ENCODE measurements at places on chromosomes 5 and 9.
A peak's percentile ranks its signal among the peaks of the same experiment; 100 is the strongest.

GRCh38 chr9:102482776-102483175 lies 512.4 kb upstream of the CYLC2 start:
- H3K4me3 ChIP-seq, result no peak overlapping the region
- H3K27me3 ChIP-seq, result no peaks in the 10 kb centered on the region
- no peaks in the 10 kb centered on the region for H3K36me3 ChIP-seq
- H3K27ac ChIP-seq, result no peak overlapping the region

GRCh38 chr9:7246917-7247522 lies 489.2 kb downstream of the KDM4C start:
- no peak for DNase-seq
- H3K4me1 ChIP-seq, result no peaks in the 10 kb centered on the region
- no peak overlapping the region for H3K4me3 ChIP-seq
- H3K27me3 ChIP-seq, result no peaks in the 10 kb centered on the region
- no peak overlapping the region for H3K27ac ChIP-seq
- H3K36me3 ChIP-seq, result no peaks in the 10 kb centered on the region

DNA sequence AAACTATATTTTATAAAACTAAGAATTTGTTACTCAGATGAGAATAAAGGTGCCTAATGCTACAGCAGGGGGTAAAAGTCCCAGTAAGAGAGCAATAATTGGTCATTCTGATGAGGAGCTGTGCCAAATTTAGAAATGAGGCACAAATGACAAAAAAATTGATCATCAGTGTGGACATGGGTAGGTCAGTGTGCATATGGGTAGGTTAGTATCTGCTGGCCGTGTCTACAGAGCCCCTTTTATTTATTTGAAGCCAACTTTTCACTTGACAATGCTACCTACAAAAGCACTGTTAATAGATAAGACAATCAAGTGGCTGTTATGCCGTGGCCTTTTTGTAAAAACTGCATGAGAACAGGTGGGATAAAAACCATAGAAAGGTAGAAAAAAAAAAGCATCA lies 454.6 kb downstream of the RAB3C start:
- peaks cover 75% of the 10 kb centered on the region for H3K4me1 ChIP-seq
- no peak for DNase-seq
- H3K27me3 ChIP-seq, result no peaks in the 10 kb centered on the region
- peak overlapping the region; percentile 95 for H3K27ac ChIP-seq

GRCh38 chr9:124012368-124013301 lies 1.1 kb downstream of the LHX2 start:
- no peak overlapping the region for H3K27ac ChIP-seq
- no peaks in the 10 kb centered on the region for H3K36me3 ChIP-seq
- H3K4me3 ChIP-seq, result peak overlapping the region; percentile 41
- no peak for DNase-seq
- H3K27me3 ChIP-seq, result peaks cover 90% of the 10 kb centered on the region

- H3K27me3 ChIP-seq, result no peaks in the 10 kb centered on the region
- H3K4me1 ChIP-seq, result no peaks in the 10 kb centered on the region
- no peak overlapping the region for H3K27ac ChIP-seq
- DNase-seq, result no peak
Measured at GRCh38 chr5:87705876-87706275, 293.1 kb upstream of the CCNH start.

DNA sequence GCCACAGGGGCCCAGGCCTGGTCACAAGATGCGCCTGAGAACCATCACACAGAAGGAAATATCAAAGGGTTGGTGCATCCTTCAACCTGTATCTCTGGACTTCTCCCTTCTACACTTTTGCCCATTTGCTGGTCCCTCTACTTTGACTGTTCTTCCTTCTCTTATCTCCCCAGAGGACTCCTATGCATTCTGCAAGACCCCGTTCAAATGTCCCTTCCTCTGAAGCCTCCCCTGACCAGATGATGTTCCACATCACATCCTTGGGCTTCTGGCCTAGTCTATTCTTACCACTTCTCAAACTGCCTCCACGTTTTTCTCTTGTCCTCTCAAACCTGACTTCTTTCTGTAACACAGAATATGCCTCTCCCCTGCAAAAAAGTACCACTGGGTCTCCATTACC lies 34.3 kb downstream of the STK10 start:
- H3K27me3 ChIP-seq, result no peaks in the 10 kb centered on the region
- H3K36me3 ChIP-seq, result peaks cover 31% of the 10 kb centered on the region
- no peak for DNase-seq
- peaks cover 52% of the 10 kb centered on the region for H3K4me1 ChIP-seq
- H3K4me3 ChIP-seq, result no peak overlapping the region

DNA sequence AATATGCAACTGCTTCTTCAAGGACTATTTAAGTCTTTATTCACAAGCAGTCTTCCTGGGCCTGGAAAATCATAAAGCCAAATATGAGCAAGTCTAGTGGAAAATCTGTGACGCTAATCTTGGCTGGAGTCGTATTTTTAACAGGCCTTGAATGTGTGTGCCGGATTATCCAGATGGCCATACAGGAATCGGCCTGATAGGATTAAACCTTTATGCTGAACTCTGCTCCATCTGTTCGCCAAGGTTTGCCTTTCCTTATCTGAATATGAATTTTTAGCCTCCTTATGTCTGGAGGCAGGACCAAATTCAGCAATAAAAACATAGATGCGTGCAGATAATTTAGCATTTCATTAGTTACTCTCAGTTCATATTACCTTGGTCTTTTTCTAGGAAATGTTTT lies 294.5 kb downstream of the EBF1 start:
- DNase-seq, result no peak
- H3K4me3 ChIP-seq, result no peak overlapping the region

- no peak overlapping the region for H3K4me3 ChIP-seq
- no peak for DNase-seq
- H3K36me3 ChIP-seq, result no peaks in the 10 kb centered on the region
- H3K27ac ChIP-seq, result no peak overlapping the region
Measured at GRCh38 chr5:112532654-112533360, 113.7 kb upstream of the EPB41L4A start.

DNA sequence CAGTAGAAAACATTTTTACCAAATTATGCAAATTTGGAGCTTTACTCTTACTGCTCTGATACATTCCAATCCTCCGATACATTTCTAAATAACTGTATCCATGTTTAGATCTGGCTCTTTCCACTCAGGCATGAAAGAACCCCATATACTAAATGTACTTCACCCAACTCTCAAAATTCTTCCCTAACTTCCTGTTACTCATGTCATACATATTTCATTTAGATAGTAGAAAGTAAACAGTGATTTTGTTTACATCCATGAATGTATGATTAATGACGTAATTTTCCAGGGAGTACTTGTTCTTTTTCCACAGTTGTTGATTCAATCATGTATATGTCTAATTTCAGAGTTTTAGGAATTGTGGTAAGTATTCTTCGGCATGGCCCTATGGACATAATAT lies 1426.5 kb upstream of the C9orf72 start:
- H3K4me1 ChIP-seq, result no peaks in the 10 kb centered on the region
- no peak overlapping the region for H3K4me3 ChIP-seq
- no peaks in the 10 kb centered on the region for H3K36me3 ChIP-seq
- no peaks in the 10 kb centered on the region for H3K27me3 ChIP-seq

- no peak overlapping the region for H3K27ac ChIP-seq
- H3K4me3 ChIP-seq, result no peak overlapping the region
- no peaks in the 10 kb centered on the region for H3K27me3 ChIP-seq
- DNase-seq, result peak; percentile 86
Measured at GRCh38 chr5:178461004-178461730, 129.0 kb downstream of the COL23A1 start.

- no peak for DNase-seq
- H3K27ac ChIP-seq, result no peak overlapping the region
- no peaks in the 10 kb centered on the region for H3K36me3 ChIP-seq
- no peaks in the 10 kb centered on the region for H3K27me3 ChIP-seq
- H3K4me3 ChIP-seq, result no peak overlapping the region
Measured at GRCh38 chr9:23769307-23769935, 56.6 kb downstream of the ELAVL2 start.

DNA sequence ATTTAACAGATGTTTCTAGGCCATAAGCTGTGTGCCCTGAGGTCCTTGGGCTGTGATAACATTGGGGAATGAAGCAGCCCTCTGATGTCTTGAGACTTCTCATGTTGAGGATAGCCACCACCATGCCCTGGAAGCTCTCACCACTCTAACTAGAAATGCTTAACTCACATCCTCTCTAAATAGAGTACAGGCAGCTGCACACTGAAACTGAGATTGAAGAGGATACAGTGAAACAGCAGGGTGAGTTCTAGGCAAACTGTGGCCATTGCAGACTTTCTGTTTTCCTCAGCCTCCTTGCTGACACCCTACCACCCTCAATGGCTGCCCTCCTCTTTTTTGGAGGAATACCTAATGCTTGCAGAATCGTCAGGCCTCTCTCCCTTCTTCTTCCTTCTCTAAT lies 22.4 kb downstream of the UTP15 start:
- no peak overlapping the region for H3K4me3 ChIP-seq
- H3K27ac ChIP-seq, result no peak overlapping the region

DNA sequence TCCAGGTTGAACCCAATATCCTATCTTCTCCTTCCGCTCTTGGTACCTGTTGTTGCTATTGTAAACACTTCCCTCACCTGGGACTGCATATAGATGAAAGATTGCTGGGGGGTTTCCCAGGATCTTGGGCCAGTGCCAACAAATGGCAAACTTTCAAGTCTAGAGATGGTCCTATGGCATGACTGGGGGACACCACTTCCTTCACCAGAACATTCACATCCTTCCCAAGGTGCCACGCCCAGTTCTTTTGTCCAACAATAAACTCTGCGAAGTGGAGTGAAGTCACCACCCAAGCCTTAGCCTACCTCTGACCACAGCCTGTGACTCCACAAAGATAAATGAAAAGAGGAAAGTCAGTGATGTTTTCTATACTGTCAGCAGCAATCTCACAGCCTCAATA lies 34.4 kb downstream of the DOCK8 start:
- H3K4me3 ChIP-seq, result no peak overlapping the region
- no peaks in the 10 kb centered on the region for H3K27me3 ChIP-seq
- H3K27ac ChIP-seq, result no peak overlapping the region
- H3K36me3 ChIP-seq, result no peaks in the 10 kb centered on the region

DNA sequence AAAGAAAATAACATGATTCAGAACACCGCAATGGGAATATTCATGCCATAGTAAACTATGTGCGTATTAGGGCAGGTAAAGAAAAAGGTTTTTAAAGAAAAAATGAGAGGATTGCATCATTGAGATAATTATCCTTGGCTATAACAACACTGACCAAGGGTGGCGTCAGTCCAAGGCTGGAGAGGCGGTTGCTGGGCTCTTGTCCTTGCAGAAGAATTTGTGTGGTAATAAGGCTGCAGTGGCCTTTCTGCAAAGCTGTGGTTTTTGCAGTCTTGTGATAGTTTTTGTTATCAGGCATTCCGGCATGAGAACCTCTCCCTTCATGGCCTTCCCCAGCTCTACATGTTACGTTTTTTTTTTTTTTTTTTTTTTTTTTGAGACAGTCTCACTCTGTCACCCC lies 14.0 kb downstream of the BOD1 start:
- no peak overlapping the region for H3K4me3 ChIP-seq
- H3K27me3 ChIP-seq, result no peaks in the 10 kb centered on the region
- no peaks in the 10 kb centered on the region for H3K4me1 ChIP-seq
- no peak for DNase-seq
- no peak overlapping the region for H3K27ac ChIP-seq

DNA sequence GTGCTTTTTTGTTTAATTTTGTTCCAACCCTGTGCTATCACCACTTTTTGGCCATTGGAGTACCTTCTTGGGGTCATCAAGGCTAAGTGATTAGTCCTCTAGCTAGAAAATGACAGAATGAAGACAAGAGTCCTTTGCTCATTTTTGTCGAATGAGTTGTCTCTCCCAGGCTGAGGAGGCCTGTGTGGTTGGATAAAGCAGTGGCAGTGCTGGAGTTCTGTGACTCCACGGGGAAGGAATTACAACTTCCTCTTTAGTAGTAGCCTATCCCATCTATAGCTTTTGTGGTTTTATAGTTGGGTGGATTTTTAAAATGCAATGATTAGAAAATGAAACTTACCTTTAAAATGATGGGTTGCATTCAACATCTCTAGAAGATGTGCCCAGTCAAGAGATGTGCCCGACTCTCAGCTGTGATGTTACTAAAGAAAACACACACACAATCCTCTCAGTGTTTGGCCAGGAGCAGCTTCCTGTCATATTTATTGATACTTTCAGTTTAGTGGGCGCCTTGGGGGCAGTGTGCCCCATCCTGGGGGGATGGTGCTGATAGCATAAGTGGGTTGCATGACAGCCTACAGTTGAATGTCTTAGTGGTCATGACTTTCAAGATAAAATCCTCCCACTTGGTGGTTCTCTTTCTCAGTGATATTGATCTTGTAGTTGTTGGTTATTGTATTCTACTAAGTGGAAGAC lies 11.9 kb downstream of the OTULINL start:
- DNase-seq, result no peak
- H3K4me1 ChIP-seq, result no peaks in the 10 kb centered on the region
- peak overlapping the region; percentile 81 for H3K27ac ChIP-seq
- no peaks in the 10 kb centered on the region for H3K36me3 ChIP-seq
- no peaks in the 10 kb centered on the region for H3K27me3 ChIP-seq

DNA sequence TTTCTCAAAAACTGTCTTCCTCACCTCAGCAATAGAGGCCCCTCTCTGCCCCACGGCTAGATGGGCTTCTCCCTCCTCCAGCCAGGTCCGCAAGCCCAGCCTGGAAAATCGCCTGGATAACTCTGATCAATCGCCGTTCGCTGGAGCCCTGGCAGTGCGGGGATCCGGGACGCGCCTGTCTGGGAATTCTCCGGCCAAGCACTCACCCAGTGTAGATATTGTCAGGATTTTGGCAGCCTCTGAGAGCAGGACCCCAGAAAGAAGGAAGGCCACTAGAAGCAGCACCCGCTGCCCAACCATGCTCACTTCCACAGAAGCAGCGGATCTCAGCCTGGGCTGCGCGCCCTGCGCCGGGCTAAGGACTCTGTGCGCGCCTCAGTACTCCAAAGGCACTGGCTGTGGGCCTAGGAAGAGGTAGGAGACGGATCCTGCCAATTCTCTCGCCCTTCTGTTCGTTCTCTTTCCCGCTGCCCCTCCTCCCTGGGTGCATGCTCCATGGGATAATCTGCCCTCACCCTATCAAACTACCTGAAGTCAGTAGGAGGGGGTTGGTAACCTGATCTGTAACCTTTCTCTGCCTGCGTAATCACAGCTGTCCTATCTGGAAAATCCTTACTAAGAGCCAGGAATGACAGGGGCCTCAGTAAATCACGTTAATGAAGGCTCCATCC lies at the start of gene UGT3A1:
Gene UGT3A1, minus strand, starts transcription at position 450 of the 671 bp plus-strand sequence. Its CDS starts 150 bp downstream, at position 300.
- no peak within 1 kb of the TSS for H3K27ac ChIP-seq
- H3K36me3 ChIP-seq, result no peaks in the 10 kb centered on the region
- no peak within 1 kb of the TSS for H3K4me3 ChIP-seq
- no peaks in the 10 kb centered on the region for H3K4me1 ChIP-seq

GRCh38 chr5:132387640-132388117 lies 18.2 kb downstream of the SLC22A5 start:
- H3K27me3 ChIP-seq, result no peaks in the 10 kb centered on the region
- peak overlapping the region; percentile 18 for H3K4me3 ChIP-seq
- DNase-seq, result peak; percentile 93
- peaks cover 19% of the 10 kb centered on the region for H3K36me3 ChIP-seq
- peak overlapping the region; percentile 67 for H3K27ac ChIP-seq
- peaks cover 64% of the 10 kb centered on the region for H3K4me1 ChIP-seq

GRCh38 chr5:16229357-16229940 lies 49.9 kb upstream of the MARCHF11 start:
- no peaks in the 10 kb centered on the region for H3K36me3 ChIP-seq
- H3K4me3 ChIP-seq, result no peak overlapping the region
- no peaks in the 10 kb centered on the region for H3K27me3 ChIP-seq
- no peak overlapping the region for H3K27ac ChIP-seq
- H3K4me1 ChIP-seq, result no peaks in the 10 kb centered on the region

- H3K27ac ChIP-seq, result no peak overlapping the region
- DNase-seq, result no peak
- H3K4me1 ChIP-seq, result no peaks in the 10 kb centered on the region
- H3K4me3 ChIP-seq, result no peak overlapping the region
- no peaks in the 10 kb centered on the region for H3K36me3 ChIP-seq
Measured at GRCh38 chr5:21672360-21672759, 1180.8 kb downstream of the CDH12 start.
